ENCODE measurements at places on chromosomes 6 and 20.

DNA sequence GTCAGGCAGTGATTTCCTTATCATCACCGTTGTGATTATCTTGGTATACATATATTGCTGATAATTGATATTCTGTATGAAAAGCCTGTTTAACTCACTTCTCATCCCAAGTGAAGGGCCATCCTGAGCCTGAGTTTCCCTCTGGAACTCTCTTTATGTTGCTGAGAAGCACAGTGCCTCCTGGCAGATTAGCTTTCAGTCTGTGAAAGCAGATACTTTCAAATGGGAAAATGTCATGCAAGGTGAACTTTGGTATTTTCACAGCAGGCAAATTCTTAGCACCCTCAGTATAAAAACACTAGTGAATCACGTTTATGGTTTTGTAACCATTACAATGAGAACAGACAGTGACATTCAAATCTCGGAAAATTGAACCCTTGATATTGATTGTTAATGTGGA lies 151.6 kb downstream of the PRIM2 start:
- no peak for DNase-seq

DNA sequence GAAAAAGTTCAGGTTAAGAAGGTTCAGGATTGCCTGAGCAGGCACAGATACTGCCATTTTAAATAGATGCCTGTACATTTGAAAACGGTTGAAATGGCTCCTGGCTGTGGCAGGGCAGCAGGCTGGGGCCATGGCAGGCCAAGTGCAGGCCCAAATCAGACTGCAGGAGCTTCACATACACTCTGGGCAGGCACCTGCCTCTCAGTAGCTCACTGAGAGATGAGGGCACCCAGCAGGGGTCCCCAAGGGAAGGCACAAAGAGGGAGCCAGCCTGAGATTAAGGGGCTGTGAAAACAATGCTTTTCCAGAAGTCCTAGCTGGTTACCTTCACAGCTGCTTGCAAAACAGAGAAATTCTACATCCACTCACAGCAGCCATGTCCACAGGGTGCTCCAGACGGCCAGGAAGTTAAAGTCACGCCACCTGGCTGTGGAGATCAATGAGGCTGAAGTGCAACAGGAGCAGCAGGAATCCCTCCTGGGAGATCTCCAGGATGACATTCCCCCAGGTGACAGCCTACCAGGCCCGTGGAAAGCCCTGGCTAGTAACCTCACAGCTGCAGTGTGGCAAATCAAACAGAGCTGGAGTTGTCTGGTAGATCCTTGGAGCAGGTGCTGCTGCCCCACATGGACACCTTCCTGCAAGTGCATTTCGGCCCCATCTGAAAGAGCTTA lies 6.2 kb upstream of the RAET1E start:
- DNase-seq = no peak

DNA sequence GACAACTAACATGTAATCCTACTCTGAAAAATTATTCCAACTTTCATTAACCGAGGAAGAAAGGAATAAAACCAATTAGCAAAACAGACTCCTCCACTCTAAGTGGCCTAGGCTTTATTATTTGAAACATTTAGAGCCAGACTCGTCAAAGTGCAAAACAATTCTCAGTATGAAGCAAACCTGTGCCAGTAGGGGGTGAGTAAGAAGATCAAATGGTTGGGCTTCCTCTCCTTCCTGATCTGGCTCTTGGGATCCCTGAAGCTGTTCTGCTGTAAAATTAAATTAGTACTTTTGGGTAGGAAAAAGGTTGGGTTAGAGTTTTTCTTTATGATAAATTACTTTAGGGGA lies 177.6 kb upstream of the MAN1A1 start:
- DNase-seq = no peak

DNA sequence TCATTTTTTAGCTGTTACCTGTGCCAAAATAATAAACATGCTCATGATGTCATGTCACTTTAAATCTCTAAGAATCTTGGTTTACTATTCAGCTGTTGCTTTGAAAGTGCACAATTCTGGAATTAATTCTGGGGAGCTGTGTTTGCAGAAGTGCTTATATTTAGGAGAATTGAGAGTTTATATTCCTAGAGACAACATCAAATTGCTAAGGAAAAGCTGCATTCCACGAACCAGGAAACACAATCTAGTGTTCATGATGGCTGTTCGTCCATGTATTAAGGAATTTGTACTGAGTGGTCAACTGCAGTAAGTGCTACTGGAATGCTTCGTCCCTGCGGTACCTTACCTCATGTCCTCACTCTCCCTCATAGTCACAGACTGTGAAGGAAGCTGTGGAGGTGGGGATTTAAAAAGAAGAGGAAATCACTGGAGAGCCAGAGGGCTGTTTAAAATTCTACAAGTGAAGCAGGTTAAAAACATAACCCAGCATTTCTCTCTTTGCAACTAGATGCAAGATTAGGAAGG lies 161.0 kb downstream of the TRMT11 start:
- no peak for DNase-seq

GRCh38 chr6:117506180-117506835 lies 23.8 kb downstream of the DCBLD1 start:
- no peak for DNase-seq

All from endothelial cell (in vitro differentiated cells).